DMS79 treated with DMSO at 0.1 percent for 48 hours (cell line): ENCODE measurements at places on chromosomes 1 and 21.

DNA sequence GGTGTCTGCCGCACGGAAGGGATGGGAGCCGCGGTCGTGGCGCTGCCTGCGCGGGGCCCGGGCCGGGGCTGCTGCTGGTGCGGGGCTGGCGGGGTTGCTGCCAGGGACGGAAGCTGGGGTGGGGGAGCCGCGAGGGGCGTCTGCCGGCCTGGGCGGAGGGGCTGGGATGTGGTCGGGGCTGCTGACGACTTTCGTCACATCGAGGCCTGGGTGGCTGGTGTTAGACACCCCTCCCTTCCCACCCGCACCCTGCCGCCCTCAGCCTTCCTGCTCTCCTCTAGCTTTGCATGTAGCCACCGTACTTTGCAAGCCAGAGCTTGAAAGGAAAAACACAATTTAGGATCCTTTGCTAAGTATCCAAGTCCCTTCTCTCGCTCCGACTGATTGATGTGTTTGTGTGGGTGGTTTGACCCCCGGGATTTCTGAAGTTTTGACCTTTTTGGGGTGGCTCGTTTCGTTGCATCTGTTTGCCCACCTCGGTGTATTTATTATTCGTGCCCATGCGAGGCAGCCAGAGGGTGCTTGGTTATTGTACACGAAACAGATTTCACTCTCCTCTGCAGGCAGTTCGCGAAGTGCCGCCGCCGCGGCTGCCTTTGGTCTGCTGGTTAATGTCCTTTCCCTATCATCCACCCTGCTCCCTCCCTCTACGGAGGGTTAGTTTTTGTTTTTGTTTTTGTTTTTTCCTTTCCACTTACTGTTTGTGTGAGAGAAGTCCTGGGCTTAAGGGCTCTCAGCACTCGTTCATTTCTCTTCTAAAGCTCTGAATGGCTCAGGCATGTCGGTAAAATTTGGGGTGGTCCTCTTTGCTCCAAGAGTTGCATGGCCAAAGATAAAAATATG, 868 bp downstream of the C1orf21 start:
- DNase-seq = peak; percentile 13

GRCh38 chr1:168443899-168444298, 99.9 kb downstream of the XCL2 start:
- no peak for DNase-seq

GRCh38 chr1:101532377-101532776, 295.6 kb downstream of the S1PR1 start:
- DNase-seq = no peak

- no peak for DNase-seq
Observed at GRCh38 chr21:31554511-31555022, 104.9 kb upstream of the SOD1 start.

- no peak for DNase-seq
Observed at GRCh38 chr1:14724678-14725077, 126.2 kb downstream of the KAZN start.

GRCh38 chr1:62337706-62338631, 18.7 kb upstream of the KANK4 start:
- DNase-seq = no peak

- peak; percentile 78 for DNase-seq
Observed at GRCh38 chr1:85202092-85202863, 1.5 kb upstream of the SYDE2 start.

DNA sequence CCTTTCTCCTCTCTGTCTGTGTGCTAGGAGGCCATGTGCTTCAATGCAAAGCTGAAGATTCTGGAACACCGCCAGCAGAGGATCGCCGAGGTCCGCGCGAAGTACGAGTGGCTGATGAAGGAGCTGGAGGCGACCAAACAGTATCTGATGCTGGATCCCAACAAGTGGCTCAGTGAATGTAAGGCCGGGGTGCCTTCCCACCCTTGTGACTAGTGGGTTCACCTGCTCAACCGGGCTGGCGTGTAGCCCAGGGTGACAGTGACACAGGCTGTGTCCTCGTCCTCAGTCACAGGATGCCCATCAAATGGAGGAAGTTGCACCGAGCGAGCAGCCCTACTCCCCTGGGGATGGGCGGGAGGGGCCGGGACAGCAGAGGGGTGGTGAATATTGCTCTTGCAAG, 544.1 kb downstream of the KIF26B start:
- DNase-seq = peak; percentile 83
